ENCODE measurements at places on chromosomes 7 and 10.

DNA sequence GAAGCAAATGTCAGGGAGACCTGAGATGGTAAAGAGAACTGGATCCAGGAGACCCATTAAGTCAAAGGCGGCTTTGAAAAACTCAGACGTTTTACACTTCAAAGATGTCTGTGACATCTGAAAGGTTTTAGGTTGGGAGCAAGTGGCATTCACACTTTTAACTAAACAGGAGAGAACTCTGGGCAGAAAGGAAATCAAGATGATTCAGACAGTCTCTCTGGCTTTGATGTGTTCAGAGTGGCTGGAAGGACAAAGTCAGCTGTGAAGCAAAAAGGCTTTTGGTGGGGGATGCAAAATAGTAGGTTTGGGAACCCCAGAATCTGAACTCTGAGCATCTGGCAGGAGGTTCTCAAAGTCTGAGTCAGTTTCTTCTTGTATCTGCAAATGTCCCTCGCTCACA is 66.6 kb downstream of the PRKCQ start:
- peak; percentile 8 for DNase-seq

- DNase-seq, result no peak
These were observed 421.4 kb downstream of the SDK1 start for GRCh38 chr7:3722396-3722922.

GRCh38 chr10:28744069-28744768 is 66.9 kb downstream of the BAMBI start:
- no peak for DNase-seq

GRCh38 chr7:42549866-42550485 is 313.0 kb upstream of the GLI3 start:
- DNase-seq, result no peak

- DNase-seq, result no peak
These were observed 134.7 kb downstream of the NRP1 start for GRCh38 chr10:33199731-33200232.

GRCh38 chr10:128130051-128130450 is 3.8 kb upstream of the MKI67 start:
- DNase-seq, result no peak

DNA sequence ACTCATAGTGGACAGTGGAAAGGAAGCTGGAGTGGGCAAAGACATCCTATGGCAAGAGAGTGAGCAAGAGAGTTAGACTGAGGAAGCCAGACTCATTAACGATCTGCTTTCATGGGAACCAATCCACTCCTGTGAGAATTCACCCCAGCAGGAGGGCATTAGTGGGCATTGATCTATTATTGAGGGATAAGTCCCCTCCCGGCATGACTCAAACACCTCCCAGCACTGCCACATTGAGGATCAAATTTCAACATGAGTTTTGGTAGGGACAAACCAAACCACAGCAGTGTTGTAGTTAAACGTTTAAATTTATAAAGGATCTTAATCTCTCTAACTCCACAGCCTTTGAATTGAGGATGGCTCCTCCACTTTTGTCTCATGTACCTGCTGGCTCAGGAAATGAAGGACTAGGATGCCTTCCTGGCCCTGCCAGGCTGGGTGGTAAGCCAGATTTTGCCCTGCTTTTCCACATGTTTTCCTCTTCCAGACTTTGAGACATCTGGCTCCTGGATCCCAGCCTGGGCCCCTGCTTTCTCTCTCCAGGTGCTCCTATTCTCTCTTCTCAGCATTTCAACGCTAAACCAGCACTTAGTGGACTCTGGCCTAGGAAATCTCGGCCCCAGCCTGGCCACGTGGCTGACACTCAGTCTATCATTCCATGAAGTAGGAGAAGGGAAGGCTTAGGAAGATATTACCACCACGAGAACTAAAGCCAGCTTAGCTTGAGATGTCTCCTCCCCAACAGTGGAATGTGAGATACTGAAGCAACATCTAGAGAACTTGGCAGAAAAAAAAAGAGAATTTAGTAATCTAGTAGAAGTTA is 96.5 kb upstream of the PIP4K2A start:
- no peak for DNase-seq

DNA sequence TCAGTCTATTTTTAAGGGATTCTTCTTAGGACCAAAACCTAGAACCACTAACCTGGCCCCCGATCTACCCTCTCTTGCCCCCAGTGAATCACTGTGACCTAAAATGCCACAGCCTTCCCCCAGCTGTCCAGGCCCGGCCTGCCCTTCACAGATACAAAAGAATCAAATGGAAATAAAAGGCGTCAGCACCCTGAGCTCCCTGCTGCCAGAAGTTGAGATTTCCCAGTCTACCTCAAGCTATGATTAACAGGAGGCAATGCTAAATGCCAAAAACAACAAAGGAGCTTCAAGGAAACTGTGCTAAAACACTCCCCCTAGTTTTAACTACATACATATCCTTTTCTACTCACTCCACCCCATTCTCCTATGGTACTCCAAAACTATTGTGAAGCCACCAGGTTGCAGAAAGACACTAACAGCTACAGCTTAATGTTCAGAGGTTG is 67.8 kb downstream of the GSAP start:
- no peak for DNase-seq

GRCh38 chr10:124650820-124651401 is 93.3 kb downstream of the FAM53B start:
- DNase-seq, result peak; percentile 57

DNA sequence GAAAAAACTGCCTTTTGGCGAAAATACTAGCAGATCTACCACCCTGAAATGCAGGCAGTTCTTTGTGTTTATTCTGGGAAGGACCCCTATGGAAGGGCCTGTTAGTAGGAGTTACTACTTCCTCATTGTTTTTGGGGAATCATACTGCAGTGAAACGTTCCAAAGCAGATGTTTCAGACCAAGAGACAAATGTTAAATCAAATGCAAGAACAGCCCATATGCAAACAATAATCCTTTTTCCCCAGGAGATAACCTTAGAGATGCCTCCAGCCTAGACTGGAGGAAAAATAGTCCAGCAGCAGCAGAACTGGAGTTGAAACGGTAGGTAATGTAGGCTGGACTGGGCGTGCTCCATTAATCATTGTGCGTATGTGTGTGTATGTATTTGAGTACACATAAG is 65.9 kb upstream of the VWDE start:
- no peak for DNase-seq

- no peak for DNase-seq
These were observed 21.0 kb downstream of the ACTA2 start for GRCh38 chr10:88931548-88931947.

- no peak for DNase-seq
These were observed 193.9 kb upstream of the PHF14 start for GRCh38 chr7:10779465-10780399.

- DNase-seq, result no peak
These were observed 33.0 kb downstream of the OR6V1 start for GRCh38 chr7:143085109-143085508.

GRCh38 chr10:71825217-71825616 is 25.8 kb downstream of the PSAP start:
- DNase-seq, result no peak

GRCh38 chr10:112332022-112332421 is 41.9 kb upstream of the ACSL5 start:
- DNase-seq, result no peak

- no peak for DNase-seq
These were observed 143.6 kb upstream of the FAM13C start for GRCh38 chr10:59505926-59506325.

DNA sequence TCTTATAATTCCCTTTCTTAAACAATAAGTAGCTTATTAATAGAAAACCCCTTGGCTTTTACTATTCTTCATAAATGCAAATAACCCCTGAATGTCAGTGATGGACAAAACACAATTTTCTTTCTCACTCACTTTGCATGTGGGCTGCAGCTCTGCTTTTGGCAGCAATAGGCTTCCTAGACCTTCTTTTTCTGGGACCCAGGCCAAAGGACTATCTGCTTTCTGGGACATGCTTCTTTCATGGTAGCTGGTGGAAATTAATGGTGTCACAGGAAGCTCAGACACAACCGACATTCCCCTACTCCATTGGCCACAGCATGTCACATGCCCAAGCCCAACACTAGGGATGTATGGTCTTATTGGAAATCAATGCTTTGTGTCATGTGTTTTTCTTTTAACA is 134.3 kb upstream of the MDFIC start:
- no peak for DNase-seq

DNA sequence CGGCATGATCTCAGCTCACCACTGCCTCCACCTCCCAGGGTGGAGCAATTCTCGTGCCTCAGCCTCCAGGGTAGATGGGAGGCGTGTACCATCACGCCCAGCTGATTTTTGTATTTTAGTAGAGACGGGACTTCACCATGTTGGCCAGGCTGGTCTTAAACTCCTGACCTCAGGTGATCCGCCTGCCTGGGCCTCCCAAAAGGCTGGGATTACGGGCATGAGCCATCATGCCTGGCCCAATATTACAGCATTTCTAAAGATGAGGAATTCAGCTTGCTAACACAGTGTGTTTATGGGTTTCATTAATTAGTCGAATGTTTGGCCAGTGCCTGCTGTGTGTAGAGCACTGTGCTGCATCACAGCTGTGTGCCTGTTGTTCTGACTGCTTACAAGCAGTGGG is 3.7 kb downstream of the WDR37 start:
- DNase-seq, result no peak

DNA sequence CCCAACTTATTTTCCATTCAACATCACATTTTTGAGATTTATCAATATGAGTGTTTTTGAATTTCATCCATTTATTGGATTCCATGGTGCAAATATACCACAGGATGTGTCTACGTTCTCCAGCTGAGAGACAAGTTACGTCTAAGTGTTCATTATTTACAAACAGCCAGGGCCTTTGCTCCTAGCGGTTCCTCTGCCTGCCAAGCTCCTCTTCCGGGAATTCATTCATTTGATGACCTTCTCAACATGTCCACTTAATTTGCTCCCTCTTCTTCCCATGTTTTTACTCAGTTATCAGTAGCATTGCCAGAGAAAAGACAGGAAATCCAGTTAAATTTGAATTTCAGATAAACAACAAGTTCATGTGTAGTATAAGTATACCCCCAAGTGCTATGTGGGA is 321.7 kb downstream of the PRPF18 start:
- no peak for DNase-seq

GRCh38 chr10:26780106-26780792 is 80.5 kb downstream of the ABI1 start:
- no peak for DNase-seq

DNA sequence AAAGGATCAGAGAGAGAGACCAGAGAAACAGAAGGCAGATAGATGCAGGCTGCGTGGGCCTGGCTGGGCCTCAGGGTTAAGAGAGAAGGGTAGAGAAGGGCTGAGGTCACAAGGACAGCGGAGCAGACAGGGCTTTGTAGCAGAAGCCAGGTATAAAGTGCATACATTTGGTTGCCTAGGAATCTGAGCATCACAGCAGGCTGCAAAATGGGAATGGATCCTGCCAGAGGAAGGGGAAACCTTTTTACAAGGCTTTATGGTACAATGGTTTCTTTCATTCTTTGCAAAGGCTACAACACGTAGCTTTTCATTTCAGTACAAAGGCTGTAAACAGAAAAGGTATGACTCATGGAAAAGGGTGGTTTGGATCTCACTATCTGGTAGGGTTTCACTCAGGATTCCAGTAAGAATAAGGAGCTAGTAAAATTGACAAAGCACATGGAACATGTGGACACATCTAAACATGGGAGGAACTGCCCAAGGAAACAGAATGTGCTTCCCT is 275.1 kb downstream of the DOCK4 start:
- no peak for DNase-seq

GRCh38 chr10:86706977-86707376 is 38.7 kb downstream of the LDB3 start:
- no peak for DNase-seq

GRCh38 chr10:48651293-48651692 is 33.4 kb upstream of the WDFY4 start:
- no peak for DNase-seq

- no peak for DNase-seq
These were observed 64.5 kb upstream of the PDLIM1 start for GRCh38 chr10:95355301-95355700.

GRCh38 chr7:159032753-159033472 is 111.8 kb downstream of the VIPR2 start:
- no peak for DNase-seq

GRCh38 chr7:123367484-123368122 is 166.8 kb downstream of the IQUB start:
- no peak for DNase-seq

GRCh38 chr7:20284771-20285143 is 45.9 kb upstream of the ITGB8 start:
- no peak for DNase-seq

- no peak for DNase-seq
These were observed 22.5 kb upstream of the GIMAP6 start for GRCh38 chr7:150654692-150655091.

- no peak for DNase-seq
These were observed 6.8 kb downstream of the TACR2 start for GRCh38 chr10:69409968-69410367.

DNA sequence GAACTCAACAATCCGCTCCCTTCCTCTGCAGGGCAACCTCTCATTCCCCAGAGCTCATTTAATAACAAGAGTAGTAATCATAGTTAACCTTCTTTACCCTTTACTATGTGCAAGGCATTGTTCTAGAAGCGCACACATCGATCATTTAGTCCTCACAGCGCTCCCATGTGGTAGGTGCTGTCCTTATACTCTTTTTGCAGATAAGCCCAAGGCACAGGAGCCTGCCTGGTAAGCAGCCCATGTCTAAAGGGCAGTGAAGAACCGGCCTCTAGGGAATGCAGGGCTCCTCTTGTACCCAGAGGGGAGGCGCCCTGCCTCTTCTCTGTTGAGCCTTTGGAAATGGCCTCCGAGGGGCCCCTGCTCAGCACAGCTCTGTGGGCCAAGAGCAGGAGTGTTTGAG is 14.3 kb downstream of the CHST3 start:
- DNase-seq, result no peak

DNA sequence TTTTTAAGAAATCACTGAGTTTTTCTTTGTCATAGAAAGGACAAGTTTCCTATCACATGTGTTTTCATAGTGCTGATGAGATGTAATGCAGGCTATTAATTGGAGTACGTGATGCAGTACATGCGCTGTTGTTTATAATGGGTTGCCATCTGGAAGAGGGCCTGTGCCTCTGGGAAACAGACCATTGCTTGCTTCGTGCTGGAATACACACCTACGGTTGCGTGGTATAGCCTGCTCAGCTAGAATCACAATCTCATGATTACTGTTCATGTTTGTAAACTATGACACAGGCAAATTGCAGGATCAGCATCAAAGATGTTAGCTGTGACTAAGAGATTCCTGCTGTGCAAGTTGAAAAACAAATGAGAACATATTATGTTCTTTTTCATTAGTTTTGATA is 107.2 kb upstream of the STEAP1B start:
- DNase-seq, result no peak

DNA sequence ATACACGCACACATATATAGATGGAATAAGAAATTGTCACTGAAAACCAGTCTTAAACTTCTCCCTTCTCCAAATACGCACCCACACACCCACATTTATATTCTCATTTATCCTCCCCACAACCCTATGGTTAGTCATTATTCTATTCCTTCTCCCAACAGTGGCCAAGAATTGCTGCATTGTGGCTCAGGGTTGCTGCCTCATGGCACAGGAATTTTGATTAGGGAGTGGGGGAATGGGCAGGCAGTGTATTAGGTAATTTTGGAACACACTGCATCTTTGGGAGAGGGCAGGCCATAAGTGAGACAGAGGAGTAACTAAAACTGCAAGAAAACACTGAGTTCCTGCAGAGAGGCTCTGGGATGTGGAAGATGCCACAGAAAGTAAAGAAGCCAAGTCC is 35.7 kb downstream of the NAPEPLD start:
- DNase-seq, result no peak

Data from stimulated activated CD8-positive, alpha-beta memory T cell treated with anti-CD3 and anti-CD28 coated beads, Interleukin-15, amount 100 ng/mL, for 4 hours (primary cell).